ENCODE measurements at places on chromosomes 1 and 21. TPM values are rescaled to one million over a fixed set of nuclear protein-coding genes. Genes with fewer than 3 reads are reported as not detected.

DNA sequence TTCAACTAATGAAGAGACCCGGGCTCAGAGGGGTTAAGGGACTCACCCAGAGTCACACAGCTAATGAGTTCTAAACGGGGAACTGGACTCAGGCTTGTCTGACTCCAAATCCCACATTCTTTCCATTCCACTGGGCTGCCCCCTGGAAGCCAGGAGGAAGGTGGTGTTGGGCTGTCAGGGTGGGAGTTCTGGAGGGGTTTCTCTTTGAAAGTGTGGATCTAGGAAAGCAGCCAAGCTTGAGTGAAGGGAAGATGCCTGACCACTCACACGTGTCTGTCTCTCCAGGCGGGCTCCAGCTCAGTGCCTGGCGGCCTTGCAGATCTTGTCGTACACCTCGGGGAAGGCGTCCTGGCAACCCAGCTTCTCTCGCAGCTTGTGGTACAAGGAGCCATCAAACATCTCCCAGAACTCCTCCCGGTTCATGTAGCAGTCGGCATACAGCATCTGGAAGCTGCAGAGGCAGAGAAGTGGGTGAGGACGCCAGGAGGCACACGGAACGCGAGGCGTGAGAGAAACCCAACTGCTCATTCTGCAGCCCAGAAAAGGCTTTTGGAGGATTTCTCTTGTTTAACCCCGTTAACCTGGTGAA, 35.0 kb downstream of the DHCR24 start:
- H3K36me3 ChIP-seq, result peaks cover 79% of the 10 kb centered on the region
- H3K4me1 ChIP-seq, result peaks cover 12% of the 10 kb centered on the region
- no peak overlapping the region for H3K27ac ChIP-seq
- DNase-seq, result no peak
- H3K27me3 ChIP-seq, result no peaks in the 10 kb centered on the region

DNA sequence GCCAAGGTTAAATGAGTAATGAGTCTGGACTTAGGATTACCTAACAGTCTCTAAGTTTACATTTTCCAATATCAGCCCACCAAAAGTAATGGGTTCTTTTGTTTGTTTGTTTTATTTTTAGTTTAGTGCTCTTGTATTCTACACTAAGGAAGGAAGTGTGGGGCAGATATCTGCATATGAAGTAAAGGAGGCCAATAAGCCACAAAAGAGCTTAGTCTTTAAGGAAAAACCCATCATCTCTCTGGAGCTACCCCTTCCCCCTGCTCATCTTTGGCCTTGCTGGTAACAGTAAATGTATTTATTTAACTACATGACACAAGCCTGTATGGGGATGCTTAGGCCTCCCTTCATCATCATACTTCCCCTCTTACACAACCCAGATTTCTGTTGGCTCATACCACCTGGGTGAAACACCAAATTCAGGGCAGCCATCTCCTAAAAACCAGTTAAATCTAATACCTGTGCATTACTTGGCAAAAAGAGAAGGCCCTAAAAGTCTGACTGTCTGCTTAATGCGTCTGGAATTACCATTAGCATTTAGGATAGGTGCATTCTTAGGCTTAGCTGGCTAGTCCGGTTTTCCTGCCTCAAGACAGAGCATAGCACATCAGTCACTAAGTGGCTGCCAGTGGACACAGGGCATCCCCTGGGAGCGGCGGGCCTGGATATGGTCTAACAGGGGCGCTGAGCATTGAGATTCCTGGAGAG, 96.8 kb upstream of the ADGRL2 start:
- DNase-seq, result no peak
- no peaks in the 10 kb centered on the region for H3K36me3 ChIP-seq
- H3K27me3 ChIP-seq, result no peaks in the 10 kb centered on the region

DNA sequence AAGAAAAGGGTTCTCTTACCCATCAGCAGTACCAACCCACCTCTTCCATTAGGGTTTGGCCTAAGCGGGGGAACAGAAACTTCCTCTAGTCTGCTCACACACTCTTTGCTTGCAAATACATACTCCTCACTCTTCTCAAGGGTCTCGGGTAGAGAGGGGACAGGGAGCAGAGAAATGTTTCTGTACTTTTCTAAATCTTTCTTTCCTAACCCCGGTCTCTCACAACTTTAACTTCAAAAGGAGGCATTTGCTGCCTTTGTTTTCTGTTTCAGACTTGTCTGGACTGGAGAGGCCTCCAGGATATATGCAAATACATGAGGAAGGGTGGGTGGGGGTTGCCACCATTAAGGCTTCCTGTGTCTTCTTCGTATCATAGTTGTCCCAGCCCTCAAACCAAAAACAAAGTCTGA, 10.5 kb upstream of the LAX1 start:
- no peaks in the 10 kb centered on the region for H3K36me3 ChIP-seq
- H3K27ac ChIP-seq, result no peak overlapping the region
- no peaks in the 10 kb centered on the region for H3K4me1 ChIP-seq
- no peak for DNase-seq
- H3K27me3 ChIP-seq, result no peaks in the 10 kb centered on the region
- H3K4me3 ChIP-seq, result no peak overlapping the region

- DNase-seq, result no peak
- H3K36me3 ChIP-seq, result peaks cover 20% of the 10 kb centered on the region
- H3K4me1 ChIP-seq, result peaks cover 35% of the 10 kb centered on the region
- H3K27ac ChIP-seq, result no peak overlapping the region
- H3K27me3 ChIP-seq, result no peaks in the 10 kb centered on the region
- no peak overlapping the region for H3K4me3 ChIP-seq
These were observed 55.2 kb downstream of the PUM1 start for GRCh38 chr1:31010086-31010989.

- H3K4me3 ChIP-seq, result no peak overlapping the region
- no peaks in the 10 kb centered on the region for H3K4me1 ChIP-seq
- no peaks in the 10 kb centered on the region for H3K27me3 ChIP-seq
These were observed 416.1 kb downstream of the LMO4 start for GRCh38 chr1:87744763-87745162.

The NCF2 gene
- 6.4 TPM for total RNA-seq

The TPTE gene
- total RNA-seq, result not detected

Data from stomach (tissue), 19 donors.